Occipital lobe (tissue), 3 donors: ENCODE measurements at places on chromosomes 2 and 18.

DNA sequence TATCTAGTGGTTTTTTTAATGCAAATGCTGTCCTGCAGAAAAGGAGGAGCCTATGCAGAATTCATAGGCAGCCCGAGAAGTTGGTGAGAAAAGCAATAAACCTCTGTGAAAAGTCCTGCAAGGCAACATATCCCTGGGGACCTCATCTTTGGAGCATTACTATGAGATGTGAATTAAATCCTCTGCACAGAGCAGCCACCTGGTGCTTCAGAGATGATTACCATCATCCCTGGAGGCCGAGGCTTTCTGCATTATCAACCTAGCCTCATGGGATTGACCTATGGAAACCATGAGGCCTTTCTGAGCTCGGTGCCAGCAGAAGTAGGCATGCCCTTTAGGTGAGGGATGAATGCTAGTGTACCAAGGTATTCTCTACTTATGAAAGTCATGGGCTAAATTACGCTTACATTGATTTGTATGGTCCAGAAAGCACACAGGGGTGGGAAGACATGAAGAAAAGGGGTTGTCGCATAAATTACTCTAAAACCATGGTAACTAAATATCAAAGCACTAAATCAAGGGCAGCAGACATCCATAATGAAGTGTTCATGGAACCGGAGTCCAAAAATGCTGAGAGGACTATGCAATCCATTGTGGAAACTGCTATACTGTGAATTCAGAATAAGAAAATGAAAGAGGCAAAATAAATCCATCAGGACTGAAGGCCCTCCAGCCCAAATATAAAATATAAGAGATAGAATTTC is 623.5 kb upstream of the DDX18 start:
- no peak for DNase-seq

DNA sequence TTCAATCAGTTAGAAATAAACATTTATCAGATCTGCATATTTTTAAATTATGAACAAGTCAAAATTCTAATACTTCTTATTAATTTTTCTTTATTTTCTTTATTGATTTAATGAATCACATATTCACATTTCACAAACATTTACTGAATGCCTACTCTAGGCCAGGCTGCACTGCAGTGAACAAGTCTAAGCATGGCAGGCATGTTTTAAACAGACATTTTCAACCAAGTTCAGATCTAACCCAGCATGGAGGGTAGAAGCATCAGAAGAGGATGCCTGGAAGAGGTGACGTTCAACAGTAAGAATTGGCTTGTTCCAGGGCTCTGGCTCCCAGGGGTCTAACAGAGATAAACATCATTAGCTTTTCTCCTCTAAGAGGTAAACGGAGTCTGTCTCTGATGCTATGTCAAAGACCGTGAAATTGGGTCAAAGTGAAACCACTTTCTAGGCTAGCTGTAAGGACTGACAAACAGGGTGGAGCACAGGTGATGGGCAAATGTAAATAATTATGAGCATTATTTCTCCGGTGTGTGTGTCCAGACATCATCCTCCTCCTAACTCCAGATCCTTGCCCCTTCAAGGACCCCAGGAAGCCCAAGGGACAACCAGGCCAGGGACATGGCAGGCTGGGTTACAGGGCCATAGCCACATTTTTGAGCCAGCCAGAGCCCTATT is 50.6 kb downstream of the UNC50 start:
- no peak for DNase-seq

- no peak for DNase-seq
These were observed 18.1 kb downstream of the EPAS1 start for GRCh38 chr2:46315103-46315890.

GRCh38 chr2:189254268-189254883 is 74.8 kb upstream of the COL5A2 start:
- peak; percentile 9 for DNase-seq

DNA sequence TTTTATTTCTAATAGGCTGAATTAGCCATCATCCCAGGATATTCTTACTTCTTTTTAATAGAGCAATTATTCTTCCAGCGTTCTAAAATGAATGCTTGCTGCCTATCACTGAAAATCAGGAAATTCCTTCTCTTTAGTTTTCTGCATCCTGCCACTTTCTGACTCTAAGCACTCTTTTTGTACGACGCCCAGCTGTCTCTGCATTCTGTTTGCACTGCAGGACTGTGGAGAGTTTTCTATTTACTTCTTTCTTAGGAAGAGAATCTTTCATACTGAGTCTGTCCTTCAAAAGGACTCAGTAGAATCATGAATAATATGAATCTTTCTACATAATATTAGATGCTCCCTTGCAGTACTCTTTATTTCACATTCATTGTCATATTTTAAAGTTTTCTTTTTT is 360.4 kb upstream of the DSEL start:
- DNase-seq = no peak
